ENCODE measurements at places on chromosomes 6 and 20. TPM values are rescaled to one million over a fixed set of nuclear protein-coding genes. Genes with fewer than 3 reads are reported as not detected.
A peak's percentile ranks its signal among the peaks of the same experiment; 100 is the strongest.

The CNKSR3 gene
- 17.7 TPM for total RNA-seq

The SLC16A10 gene
- total RNA-seq = 5.1 TPM

The NFATC2 gene
- total RNA-seq = 4.8 TPM

DNA sequence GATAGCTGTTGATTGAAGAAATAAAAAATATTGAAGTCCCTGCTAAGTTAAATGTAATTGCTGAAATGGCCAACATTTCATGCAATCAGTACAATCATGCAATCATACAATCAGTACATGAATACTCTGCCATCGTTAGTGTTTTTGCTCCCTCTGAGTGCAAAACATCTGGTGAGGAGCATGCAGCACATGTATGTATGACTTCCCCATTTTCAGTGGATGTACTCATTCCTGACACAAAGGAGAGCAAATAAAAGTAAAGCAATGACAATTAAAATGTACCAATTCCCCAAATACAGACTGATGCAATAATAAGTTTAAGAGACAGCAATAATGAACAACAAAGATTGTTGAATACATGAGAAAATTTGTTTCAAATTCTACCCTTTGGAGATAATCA is 140.7 kb downstream of the PLCB1 start:
- no peaks in the 10 kb centered on the region for H3K4me1 ChIP-seq
- no peak overlapping the region for H3K27ac ChIP-seq
- DNase-seq = no peak
- no peaks in the 10 kb centered on the region for H3K27me3 ChIP-seq

- H3K27ac ChIP-seq = no peak overlapping the region
- no peaks in the 10 kb centered on the region for H3K36me3 ChIP-seq
- no peaks in the 10 kb centered on the region for H3K27me3 ChIP-seq
- no peaks in the 10 kb centered on the region for H3K4me1 ChIP-seq
- H3K4me3 ChIP-seq = no peak overlapping the region
Measured at GRCh38 chr6:124995645-124996325, 33.5 kb downstream of the RNF217 start.

The NAPB gene
- total RNA-seq = 8.4 TPM

The NSFL1C gene
- 63.9 TPM for total RNA-seq

DNA sequence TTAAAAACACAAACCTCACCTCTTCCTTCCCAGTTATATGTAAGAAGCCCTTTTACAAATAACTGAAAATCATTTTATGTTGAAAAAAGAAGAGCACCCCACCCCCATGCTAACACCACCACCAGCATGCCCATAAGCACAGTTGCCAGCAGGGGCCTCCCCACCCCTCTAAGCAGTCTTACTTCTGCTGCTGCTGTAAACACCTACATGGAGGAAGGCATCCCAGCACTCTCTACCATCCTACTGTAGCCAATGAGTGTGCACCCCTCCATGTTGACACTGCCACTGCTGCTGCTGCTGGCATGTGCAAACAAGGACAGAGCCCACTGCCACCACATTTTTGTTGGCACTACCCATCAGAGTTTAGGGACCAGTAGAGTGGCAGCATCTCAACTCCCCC is 49.6 kb upstream of the PHIP start:
- no peaks in the 10 kb centered on the region for H3K36me3 ChIP-seq
- H3K4me3 ChIP-seq = no peak overlapping the region
- H3K27me3 ChIP-seq = no peaks in the 10 kb centered on the region
- no peaks in the 10 kb centered on the region for H3K4me1 ChIP-seq
- DNase-seq = no peak

DNA sequence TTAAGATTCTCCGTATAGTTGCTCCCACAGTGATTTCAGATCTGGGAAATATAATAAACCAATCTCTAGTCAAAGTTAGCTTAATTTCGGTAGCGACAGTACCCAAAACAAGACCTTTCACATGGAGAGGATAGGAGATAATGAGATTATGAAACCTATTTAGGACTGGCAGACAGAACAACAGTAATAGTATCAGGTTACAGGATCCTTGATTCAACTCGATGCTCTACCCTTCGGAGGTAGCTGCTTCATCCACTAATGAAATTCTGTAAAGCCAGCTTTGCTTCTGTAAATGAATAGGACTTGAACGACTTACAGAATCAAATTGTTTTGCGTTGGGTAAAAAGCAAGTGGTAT is 534 bp upstream of the AKIRIN2 start:
- H3K4me1 ChIP-seq = peaks cover 25% of the 10 kb centered on the region
- H3K27ac ChIP-seq = peak overlapping the region; percentile 99
- no peak for DNase-seq
- no peaks in the 10 kb centered on the region for H3K27me3 ChIP-seq
- H3K4me3 ChIP-seq = peak overlapping the region; percentile 63
- H3K36me3 ChIP-seq = no peaks in the 10 kb centered on the region

All from heart left ventricle (tissue), 16 donors.